ENCODE measurements at places on chromosomes 12 and 14.
A peak's percentile ranks its signal among the peaks of the same experiment; 100 is the strongest.

GRCh38 chr12:78725951-78726580 is 138.5 kb upstream of the SYT1 start:
- no peak for DNase-seq

- DNase-seq: no peak
These were observed 225.1 kb upstream of the FSCB start for GRCh38 chr14:44732144-44732543.

DNA sequence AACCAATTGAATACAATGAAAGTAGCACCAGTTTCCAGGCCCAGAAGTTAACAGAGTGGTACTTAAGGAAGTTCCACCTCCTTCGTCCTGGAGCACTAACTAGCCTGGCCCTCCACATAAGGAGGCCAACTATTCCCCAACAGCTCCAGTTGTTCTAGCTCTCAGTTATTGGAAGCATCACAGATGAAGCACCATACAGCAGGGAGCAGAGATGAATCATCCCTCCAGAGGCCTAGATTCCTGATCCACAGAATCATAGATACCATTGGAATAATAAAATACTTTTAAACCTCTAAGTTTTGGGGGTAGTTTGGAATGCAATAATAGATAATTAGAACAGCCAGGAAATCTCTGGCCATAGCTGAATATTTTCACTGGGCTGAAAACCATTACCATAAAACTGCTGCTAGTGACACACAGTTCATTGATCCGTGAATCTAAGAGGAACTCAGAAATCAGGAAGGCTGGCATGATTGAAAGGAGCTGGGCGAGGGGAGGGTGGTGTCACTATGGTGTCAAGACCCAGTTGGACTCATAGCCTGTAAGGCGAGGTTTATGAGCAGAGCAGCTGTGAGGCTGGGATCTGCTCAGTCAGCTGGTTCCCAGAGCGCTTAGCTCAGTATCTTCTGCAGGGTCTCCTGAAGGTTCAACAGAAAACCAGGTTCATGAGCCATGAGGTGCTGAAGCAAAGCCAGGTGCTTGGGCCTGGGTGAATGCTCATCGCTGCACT is 371.4 kb upstream of the TMTC1 start:
- peak; percentile 42 for DNase-seq

DNA sequence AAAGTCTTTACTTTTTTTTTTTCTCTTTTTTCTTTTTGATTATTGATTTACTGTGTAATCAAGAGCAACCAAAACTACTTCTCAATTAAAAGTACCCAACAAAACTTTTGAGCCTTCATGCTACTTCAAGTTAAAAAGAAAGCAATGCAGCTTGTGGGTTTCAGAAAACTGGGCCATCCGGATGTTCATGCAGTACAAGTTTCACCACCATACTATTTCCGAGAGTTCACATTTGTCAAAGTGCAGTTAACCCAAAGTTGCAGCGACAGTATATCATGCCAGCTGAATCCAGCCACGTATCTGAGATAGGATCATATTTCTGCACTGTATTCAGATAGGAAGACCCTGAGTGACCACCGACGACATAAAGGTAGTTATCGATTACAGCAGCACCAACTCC is 33.0 kb downstream of the KLHL28 start:
- DNase-seq: no peak

DNA sequence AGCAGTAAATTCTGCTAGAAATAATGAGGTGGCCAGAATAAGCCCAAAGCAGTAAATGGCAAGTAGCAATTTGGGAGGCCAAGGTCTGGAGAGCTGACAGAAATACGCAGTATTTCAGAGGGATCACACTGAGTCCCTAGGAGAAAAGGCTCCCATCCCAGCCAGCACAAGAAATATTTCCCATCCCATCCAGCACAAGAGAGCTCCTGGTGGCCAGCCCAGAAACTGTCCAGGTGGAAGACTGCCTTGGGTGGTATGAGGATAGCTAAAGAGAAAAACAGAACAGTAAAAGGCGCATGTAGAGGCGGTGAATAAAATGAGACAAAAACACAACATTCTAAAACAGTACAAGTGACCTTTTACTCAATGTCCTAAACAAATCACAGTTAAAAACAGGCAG is 120.7 kb downstream of the HECTD4 start:
- peak; percentile 13 for DNase-seq

DNA sequence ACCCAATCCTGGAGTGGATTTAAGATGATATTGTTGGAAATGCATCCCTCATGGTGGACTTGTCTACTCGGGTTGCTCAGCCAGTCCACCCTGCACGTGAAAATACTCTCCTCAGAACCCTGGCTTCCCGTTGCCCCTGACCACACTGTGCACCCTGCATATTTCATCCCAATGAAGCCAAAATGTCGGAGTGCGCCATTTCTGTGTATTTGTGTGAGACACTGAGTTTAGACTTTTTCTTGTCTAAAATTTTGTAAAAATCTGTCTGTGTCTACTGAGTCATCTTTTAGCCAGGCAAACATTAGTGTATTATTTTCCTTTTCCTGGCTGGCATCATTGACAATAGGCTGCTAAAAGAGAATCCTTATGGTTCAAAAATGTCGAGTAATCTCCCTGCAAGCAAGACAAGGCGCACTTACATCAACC is 485 bp upstream of the PNMA1 start:
- no peak for DNase-seq

- peak; percentile 78 for DNase-seq
These were observed 84.4 kb downstream of the C2CD5 start for GRCh38 chr12:22459838-22460490.

Data from choroid plexus epithelial cell (primary cell).